ENCODE measurements at places on chromosomes 4 and X.
A peak's percentile ranks its signal among the peaks of the same experiment; 100 is the strongest.

DNA sequence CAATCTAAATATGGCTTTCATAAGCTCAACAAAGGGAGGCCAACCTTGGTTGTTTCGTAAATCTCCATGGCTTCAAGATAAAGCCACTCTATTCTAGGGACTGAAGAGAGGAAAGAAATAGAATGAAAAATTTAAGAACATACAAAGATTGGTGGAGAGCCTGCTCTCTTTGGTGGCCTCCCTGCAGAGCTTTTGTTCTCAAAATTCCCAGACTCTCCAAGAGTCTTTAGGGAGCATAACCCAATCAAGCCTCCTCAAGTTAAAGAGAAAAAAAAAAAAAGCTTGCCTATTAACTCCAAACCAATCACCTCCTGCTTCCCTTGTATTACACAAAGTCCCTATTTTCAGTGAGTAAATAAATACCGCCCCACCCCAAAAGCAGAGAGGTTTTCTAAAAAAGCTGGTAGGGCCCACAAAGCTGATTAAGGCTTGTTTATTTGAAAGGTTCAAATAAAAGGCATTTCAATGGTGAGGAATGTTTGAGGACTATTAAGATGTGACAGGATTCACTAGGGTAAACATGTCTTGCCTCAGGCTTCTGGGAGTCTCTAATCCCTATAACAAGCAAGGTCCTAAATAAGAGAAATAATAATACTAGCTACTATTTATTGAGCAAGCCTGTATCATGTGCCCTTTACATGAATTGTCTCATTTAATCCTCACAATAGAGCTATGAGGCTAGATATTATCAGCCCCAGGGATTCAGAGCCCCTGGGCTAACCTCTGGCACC, 71.6 kb downstream of the GPC3 start:
- no peak for DNase-seq

DNA sequence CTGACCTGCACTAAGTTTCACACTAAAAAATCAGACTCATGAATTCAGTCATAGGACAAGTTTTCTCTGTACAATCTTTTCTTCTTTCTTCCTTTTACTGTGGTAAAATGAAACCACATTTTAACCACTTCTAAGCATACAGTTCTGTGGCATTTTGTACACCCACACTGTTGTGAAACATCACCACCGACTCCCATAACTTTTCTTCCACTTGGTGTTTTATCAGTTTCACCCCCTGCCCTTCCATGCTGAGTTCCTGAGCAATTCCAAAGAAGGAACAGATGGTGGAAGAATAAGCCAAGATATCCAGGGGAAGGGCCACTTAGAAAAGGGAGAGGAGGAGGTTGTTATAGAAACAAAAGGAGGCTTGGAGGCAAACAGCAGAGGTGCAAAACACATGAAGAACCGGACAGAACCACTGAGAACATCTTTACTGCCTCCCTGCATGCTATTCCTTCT, 22.6 kb downstream of the SLC25A4 start:
- peak; percentile 63 for DNase-seq

DNA sequence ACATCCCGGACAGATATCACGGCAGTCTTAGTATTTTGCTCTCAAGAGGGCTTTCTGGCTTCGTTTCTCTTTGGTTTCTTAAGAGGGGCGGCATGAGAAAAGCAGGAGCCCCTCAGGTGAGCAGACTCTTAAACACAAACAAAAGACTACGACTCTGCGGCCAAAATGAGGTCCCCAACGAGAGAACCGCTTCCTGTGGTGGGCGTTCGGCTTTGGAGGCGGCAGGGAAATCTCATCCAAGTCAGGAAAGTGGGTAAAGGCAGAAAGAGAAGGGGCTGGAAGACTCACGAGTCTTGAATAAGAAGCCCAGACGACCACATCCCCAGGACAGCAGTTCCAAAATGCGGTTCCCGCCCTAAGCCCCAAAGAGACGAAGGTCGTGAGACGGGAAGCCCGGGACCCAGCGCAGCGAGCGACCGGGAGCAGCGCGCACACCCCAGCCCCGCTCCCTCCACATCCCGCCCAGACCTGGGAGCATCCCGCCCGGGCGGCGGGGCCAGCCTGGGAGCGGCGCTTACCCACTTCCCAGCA, 409 bp downstream of the UGDH start:
- peak; percentile 17 for DNase-seq

GRCh38 chr4:71785959-71786358, 2.1 kb upstream of the GC start:
- DNase-seq = no peak
